Bronchus fibroblast of lung (primary cell): ENCODE measurements at places on chromosomes 3 and 15. TPM values are rescaled to one million over a fixed set of nuclear protein-coding genes. Genes with fewer than 3 reads are reported as not detected.

Gene RLBP1
- total RNA-seq: not detected in 2 replicates

Gene SNX1
- total RNA-seq: 25.2 and 30.2 TPM in 2 replicates

Gene MRAS
- total RNA-seq: 15.0 and 15.6 TPM in 2 replicates

Gene LYZL4
- not detected in 2 replicates for total RNA-seq

Gene FRMD5
- 0.84 and 0.89 TPM in 2 replicates for total RNA-seq

Gene ERC2
- 0.30 and 0.50 TPM in 2 replicates for total RNA-seq
